GM12864 (cell line): ENCODE measurements at places on chromosomes 3 and 15.
A peak's percentile ranks its signal among the peaks of the same experiment; 100 is the strongest.

- no peak for DNase-seq
These were observed 1.9 kb upstream of the ROPN1 start for GRCh38 chr3:123993818-123994217.

- peak; percentile 35 for DNase-seq
These were observed 79.6 kb downstream of the TP63 start for GRCh38 chr3:189710620-189711402.

- no peak for DNase-seq
These were observed 35.8 kb upstream of the ATP13A3 start for GRCh38 chr3:194522579-194523046.

DNA sequence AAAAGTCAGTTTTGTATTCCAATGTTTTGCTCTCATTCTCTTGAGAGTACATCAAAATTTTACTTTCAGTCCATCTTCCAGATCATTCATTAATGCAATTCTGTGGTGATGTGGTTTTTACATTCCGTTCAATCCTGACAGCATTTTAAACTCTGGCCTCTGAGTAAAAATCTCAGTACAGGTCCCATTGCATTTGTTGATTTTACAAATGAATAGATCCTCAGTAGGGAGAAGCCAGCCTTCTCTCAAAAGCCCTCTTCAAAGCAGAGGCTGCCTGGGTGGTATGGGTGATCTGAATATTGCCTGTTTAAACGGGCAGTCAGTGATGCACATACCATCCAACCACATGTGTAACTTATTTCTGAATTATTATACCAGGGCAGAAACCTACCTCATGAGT, 72.5 kb upstream of the TSC22D2 start:
- DNase-seq, result no peak

DNA sequence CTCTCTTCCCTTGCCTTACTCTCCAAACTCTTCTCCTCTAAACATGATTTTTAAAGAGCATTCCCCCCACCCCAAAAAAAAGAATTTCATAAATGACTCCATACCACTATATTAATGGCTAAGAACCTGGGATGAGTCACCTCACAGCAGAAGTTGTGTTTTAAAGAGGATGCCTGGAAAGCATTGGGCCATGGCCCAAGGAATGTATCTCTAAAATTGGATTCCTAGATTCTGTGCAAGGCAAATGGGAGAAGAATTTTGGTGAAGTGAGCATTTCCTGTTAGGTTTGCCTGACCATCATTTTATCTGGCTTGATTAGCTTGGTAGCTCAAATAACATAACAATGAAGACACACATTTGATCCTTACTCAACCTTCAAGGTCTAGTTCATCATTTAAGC, 251.4 kb downstream of the NR1D2 start:
- no peak for DNase-seq

GRCh38 chr3:56753206-56753820, 48.4 kb downstream of the ARHGEF3 start:
- DNase-seq, result peak; percentile 44
